NCI-H774 (cell line): ENCODE measurements at places on chromosomes 5 and 9.

DNA sequence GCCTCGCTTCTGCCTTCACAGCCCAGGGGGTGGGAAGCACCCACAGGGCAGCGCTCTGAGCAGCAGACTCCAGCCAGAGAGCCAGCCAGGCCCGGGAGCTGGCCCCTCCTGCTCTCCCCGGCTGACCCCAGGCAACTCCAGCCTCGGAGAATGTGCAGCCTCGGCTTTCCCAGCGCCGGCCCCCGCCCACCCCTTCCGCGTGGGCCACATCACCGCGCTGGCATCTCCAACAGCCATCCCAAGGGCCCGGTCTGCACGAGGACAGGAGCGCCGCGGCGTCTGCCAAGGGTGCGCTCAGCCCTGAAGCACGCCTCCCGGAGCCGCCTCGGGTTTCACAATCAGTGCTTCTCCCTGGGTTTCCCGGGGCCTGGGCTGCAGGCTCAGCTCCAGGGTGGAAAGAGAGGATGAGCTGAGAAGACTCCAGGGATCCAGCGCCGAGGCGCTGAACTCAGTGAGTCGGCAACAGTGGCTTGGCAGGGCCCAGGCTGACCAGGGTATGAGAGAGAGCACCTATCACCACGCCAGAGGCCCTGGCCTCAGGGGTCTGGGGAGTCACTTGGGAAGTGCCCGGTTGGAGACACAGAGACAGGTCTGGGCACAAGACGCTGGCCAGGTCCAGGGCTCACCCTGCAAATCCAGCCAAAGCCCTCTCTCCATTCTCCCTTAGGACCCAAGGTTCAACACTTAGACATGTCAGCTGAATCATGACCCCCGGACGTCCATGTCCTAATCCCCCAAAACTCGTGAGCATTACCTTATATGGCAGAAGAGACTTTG is 79.6 kb downstream of the ADAMTS2 start:
- no peak for DNase-seq

DNA sequence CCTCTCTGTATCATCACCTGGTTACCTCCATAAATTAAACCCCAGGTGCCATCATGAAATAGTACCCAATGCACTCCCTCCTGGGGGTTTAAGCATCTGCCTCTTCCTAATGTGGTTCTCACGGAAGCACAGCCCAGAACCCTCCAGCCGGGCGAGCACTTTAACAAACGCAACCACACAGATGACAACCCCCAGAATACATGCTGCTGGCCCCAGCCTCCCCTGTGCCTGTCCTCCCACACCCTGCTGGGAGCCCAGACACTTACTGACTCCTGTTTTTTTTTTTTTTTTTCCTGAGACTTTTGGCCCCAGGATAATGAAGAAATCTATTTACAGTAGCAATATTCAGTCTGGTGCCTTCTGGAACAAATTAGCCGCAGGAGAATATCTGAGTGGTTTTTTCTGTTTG is 50.0 kb upstream of the COL5A1 start:
- DNase-seq, result no peak

GRCh38 chr9:122320413-122320881 is 50.4 kb upstream of the PTGS1 start:
- DNase-seq, result no peak

DNA sequence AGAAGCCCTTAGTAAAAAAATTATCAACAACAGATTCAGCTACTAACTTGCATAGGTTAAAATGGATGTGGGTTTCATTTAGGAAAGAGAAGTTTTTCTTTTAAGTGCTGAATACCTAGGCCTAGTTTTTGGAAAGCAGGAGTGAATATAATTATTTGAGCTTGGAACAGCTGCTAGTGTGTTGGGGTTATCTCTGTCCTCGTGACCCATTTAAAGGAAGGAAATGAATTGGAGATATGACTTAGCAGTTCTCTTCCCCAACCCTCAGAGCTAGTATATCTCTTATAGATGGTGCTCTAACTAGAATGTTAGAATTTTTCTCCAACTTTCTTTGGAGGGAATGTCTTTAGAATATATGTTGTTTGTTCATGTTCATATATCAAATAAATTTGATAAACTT is 38.6 kb downstream of the ZNF366 start:
- DNase-seq, result no peak

- no peak for DNase-seq
Measured at GRCh38 chr5:33241802-33242201, 199.0 kb upstream of the TARS1 start.

DNA sequence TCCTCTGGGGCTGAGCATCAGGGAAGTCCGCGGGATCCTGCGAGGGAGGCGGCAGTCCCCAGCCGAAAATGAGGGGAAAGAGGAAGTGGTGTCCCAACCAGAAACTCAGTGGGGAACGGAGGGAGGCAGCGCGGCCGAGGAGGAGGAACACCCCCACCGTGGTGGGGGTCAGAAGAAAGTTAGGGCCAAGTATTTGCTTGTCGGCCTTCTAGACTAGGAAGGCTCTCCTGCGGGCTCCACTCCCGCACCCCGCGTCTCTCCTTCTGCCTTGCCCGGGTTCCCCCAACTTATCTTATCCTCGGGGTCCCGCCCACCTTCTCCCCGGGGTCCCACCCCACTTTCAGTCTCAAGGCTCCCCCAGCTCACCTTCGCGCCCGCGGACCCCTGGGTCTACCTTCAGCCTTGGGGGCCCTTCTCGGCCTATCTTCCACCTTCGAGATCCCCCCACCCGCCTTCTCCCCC is 557 bp upstream of the PHF2 start:
- no peak for DNase-seq

DNA sequence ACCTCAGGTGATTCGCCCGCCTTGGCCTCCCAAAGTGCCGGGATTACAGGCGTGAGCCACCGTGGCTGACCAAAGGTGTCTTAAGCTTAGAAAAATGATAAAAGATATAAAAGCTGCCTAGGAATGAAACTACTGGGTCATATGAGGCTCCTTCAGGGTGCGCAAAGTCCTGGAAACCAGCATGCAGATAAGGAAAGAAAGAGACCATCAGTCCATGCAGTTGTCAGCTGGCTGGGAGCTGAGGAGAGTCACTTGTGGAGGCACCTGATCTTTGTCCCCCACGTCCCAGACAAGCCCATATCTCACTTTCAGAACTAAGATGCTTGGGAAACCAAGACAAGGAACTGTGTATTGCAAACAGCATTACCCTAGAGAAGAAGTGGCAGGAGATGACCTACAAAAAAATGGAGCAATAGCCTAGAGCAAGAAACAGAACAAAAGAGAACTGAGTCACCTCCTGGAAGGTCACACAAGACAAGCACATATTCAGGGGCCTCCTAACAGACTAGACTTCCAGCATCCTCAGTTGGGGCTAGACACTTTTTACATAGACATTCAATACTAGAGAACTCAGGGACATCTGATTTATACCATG is 2.8 kb upstream of the CCDC125 start:
- DNase-seq, result no peak

- DNase-seq, result no peak
Measured at GRCh38 chr9:12604164-12604821, 88.9 kb upstream of the TYRP1 start.

- no peak for DNase-seq
Measured at GRCh38 chr9:111161015-111161415, 122.7 kb upstream of the LPAR1 start.

- DNase-seq, result no peak
Measured at GRCh38 chr5:72417333-72418062, 89.7 kb downstream of the ZNF366 start.

GRCh38 chr9:93261281-93261680 is 77.3 kb downstream of the WNK2 start:
- no peak for DNase-seq

- no peak for DNase-seq
Measured at GRCh38 chr9:97933297-97933998, 4.5 kb downstream of the HEMGN start.

GRCh38 chr9:92807757-92808725 is 43.4 kb upstream of the BICD2 start:
- peak; percentile 12 for DNase-seq

GRCh38 chr5:74042559-74042958 is 416.6 kb downstream of the ARHGEF28 start:
- no peak for DNase-seq

DNA sequence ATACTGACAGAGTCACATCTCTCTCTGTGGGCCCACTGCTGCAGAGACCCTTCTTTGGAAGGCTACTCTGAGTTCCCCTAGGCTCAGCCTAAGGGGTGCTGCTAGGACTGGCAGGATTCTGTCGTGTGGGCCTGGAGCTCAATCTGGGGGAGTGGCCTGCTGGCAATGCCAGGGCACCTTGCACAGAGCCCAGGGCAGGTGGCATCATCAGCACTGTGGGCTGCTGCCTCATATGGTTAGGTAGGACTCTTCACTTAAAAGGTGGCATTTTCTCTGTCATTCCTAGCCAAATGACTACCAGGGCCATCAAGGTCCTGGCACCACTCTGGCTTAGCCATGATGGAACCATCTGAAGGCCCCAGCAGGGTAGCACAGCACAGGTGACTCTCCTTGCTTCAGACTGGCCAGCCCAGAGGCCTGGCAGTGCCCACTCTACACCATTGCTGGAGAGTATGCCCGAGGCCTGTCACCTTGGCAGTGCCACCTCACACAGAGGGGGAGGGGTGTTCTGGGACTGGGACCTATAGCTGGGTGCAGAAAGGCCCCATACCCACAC is 21.9 kb downstream of the PITX1 start:
- no peak for DNase-seq

DNA sequence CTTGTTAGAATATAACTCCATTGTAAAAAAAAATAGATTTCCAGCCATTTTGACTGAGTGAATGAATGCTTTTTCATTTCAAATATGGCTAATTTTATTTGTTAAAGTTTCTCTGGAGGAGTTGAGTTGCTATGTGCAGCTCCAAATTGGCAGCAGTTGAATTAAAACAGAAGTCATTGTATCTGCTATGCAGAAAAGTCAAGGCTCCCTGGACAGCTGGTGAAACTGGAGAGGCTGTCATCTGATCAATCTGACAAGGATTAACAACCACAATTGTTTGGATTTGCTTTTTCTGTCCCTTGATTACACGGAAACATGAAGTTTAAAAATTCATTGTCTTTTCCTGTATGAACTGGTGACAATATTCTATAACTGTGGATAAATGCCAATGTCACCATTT is 713.9 kb downstream of the EFNA5 start:
- no peak for DNase-seq
